ENCODE measurements at places on chromosomes 5 and 9.

- no peak for DNase-seq
Measured at GRCh38 chr5:6402939-6403338, 24.6 kb upstream of the MED10 start.

DNA sequence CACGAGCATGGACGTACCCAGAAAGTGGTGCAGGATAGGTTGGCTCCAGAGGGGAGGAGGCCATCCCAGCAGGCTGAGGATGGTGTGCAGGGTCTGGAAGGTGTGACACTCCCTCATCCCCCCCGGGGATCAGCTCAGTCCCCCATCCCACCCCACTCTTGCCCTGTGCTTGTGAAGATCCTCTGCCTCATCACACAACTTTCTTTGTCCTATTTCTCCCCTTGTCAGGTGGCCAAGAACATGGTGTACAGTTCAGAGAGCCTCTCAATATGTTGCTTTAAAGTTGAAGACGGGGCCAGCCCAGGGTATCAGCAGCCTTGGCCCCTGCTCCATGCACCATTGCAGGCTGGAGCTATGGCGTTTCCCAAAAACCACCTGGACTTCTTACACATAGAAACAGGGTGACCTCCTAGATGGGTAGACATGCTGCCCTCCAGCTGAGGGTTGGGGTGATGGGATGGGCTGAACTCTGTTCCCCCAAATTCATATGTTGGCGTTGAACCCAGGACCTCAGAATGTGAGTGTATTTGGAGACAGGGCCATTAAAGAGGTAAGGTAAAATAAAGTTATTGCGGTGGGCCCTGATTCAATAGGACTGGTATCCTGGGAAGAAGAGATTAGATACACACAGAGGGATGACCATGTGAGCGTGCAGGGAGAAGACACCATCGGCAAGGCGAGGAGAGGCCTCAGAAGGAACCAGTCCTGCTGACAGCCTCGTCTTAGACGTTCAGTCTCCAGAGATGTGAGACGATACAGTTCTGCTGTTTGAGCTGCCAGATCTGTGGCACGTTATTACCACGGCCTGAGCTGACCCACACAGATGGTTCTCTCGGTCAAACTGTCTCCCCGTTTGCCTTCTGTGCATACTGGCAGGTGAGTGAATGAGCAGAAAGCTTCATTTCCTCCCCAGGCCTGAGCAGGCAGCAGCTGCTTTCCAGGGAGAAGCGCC lies 272.5 kb downstream of the GADD45G start:
- no peak for DNase-seq

GRCh38 chr5:137216976-137217598 lies 282.0 kb downstream of the SPOCK1 start:
- DNase-seq, result no peak

DNA sequence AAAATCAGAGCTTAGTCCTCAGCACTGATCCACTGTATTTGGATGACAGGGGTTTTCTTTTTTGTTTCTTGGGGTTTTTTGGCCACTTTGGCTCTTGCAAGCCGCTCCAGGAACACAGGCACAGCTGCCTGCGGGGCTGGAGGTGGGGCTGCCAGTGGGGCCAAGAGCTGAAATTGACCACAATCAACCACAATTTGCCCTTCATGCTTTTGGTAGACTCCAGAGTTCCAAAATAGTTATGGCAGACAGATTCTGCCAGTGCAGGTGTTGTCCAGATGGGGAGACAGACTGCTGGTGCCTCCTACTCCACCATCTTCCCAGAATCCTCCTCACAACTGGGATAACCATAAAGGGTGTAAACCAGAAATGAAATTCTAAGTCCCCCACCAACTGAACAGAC lies 36.5 kb downstream of the PLEKHG4B start:
- no peak for DNase-seq

DNA sequence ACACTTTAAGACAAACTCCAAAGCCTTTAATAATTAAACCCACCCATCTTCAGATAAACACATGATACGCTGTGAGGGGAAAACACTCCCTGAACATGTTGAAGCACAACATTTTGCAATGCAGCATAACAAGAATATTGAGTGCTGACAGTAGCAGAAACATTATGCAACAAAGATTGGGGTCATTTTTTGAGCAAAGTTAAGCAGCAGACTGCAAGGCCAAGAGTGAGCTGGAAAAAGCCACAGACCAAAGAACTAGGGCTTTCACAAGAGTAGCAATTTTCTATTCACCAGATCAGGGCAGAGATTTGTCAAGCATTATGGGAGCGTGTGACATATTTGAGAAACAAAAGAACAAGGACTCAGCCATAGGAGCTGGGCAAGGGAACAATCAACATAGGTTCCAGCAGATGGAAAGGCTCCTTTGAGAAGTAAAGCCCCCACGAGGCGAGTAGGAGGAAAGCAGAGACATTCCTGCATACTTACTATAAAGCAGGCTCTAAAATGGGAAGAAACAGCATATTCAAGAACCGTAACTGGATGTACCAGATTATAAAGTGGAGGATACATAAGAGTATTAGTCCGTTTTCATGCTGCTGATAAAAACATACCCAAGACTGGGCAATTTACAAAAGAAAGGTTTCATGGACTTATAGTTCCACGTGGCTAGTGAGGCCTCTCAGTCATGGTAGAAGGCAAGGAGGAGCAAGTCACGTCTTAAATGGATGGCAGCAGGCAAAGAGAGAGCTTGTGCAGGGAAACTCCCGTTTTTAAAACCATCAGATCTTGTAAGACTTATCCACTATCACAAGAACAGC lies 4.8 kb upstream of the TTC23L start:
- DNase-seq, result no peak

DNA sequence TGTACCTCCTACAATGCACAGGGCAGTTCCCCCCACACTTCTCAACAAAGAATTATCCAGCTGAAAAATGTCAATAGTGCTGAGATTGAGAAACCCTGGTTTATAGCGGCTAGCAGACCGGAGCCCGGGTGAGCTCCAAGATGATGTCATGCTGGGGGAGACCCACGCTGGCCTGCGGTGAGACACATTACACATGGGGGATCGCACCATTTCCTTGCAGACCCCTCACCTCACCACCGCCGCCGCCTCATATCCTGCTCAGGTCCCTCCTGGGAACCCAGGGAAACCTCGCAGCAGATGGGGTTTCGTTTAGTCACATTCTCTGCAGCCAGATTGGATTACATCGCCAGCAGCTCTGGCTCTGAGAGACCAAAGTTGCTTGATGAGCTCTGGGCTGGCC lies 14.7 kb upstream of the TNC start:
- DNase-seq, result peak; percentile 45

GRCh38 chr9:99127356-99128132 lies 22.6 kb downstream of the TGFBR1 start:
- DNase-seq, result no peak

- no peak for DNase-seq
Measured at GRCh38 chr5:82922086-82922734, 155.0 kb downstream of the TMEM167A start.

DNA sequence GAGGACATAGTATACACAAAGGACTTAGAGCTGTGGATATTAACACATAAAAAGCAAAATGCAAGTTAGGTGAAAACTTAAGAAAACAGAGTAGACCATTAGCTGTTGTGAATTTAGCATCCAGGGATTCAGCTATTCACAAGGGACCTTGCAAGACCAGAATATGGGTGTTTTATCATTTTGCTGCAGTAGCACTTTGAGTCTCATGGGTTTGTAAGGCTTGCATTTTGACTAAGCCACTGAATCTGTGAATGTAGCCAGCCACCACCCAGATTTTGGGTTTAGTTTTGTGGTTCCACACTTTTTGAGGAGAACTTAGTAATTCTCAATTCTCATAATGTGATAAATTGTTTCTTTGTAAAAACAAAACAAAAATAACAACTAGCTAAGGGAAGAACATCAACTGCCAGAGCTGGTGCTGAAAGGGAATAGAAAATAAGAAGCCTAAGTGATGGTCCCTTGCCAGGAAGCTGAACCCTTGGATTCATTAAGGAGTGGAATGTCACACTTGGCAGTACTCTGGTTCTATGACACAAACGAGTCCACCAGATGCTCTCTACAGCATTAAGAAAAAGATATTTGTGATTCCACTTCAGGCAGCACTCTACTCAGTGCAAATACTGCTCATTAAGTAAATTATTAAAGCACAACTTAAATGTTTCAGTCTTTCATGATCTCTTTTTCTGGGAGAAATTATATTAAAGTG lies 557.4 kb upstream of the ZNF462 start:
- peak; percentile 43 for DNase-seq

- no peak for DNase-seq
Measured at GRCh38 chr9:18330401-18331309, 143.3 kb upstream of the ADAMTSL1 start.

- DNase-seq, result no peak
Measured at GRCh38 chr5:177189965-177190364, 56.4 kb downstream of the NSD1 start.

DNA sequence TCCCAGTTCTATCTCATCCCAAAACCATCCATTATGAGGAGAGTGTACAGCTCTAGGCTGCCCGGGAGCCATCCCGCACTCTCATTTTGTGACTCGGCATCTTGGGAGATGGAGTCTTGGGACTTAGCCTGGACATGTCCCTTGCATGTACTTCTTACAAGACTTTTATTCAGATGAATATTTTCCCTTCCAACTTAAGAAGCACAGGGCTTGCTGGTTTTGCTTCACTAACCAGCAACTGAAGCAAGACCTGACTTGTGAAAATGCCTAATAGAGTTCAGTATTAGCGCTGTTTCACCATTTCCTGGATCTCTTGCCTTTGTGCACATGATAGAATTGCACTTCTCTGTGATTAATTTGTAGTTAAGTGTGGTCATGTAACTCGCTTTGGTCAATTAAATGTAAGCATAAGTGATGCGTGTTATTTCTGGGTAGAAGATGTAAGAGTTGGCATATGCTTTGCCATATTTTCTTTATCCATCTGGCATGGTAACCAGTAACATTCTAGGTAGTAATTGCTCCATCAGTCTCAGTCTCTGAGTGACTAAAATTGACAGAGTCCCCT lies 55.8 kb downstream of the PDCD1LG2 start:
- no peak for DNase-seq

DNA sequence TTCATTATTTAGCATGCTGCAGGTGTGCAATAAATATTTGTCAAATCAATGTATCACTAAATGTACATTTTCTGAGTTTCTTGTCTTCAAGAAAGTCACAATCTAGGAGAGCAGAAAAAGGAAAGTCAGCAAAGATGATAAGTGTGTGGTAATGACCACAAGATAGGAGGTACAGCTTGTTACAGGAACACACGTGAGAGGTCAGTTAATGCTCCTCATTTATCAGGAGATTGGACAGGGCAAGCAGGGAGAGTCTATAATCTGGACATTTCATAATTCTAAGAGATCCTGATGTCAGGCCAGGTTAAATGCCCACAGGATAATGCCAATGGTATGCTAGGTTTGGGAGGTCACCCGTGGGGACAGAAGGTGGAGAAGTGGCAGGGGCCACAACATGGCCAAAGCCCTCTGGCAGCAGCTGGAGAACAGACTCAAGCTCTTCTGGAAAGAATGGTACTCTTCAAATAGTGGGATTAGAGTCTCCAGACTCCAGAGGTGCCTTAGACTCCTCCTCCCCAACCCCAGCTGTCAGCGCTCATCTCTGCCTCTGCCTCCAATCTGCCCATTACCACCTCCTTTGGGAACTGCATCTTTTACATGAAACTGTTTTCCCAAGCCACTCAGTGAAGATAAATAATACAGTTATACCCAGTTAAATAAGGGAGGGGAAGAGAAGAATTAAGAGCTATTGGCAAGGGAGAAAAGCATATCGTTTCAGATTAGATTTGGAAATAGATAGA lies 114.3 kb downstream of the ASTN2 start:
- DNase-seq, result no peak

DNA sequence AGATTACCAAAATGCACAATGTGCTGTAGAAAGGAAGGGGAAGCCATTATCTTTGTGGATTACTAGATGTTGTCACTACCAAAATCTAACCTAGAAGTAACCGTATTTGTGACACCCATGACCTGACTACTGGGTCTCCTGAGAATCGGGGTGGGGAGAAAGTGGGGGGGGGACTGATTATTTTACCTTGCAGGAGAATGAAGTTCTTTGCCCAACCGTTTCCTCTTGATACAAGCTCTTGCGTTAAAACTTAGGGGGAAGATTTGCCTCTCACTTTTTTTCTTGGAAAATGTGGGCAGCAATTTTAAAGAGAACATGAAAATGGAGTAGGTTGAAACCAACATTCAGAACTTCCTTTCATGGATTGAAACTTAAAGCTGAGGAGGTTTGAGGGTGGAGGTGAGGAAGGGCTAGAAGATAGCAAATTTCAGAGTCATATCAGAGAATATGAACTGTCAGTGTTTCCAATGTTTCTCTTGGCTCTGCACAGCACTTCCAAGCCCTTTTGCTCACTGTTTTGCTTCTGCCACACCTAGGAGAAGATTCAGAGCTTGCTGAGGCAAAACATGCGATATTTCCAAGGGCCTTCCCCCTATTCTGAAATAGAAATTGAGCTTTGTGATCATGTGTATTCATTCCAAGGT lies 280.8 kb downstream of the AOPEP start:
- DNase-seq, result no peak

DNA sequence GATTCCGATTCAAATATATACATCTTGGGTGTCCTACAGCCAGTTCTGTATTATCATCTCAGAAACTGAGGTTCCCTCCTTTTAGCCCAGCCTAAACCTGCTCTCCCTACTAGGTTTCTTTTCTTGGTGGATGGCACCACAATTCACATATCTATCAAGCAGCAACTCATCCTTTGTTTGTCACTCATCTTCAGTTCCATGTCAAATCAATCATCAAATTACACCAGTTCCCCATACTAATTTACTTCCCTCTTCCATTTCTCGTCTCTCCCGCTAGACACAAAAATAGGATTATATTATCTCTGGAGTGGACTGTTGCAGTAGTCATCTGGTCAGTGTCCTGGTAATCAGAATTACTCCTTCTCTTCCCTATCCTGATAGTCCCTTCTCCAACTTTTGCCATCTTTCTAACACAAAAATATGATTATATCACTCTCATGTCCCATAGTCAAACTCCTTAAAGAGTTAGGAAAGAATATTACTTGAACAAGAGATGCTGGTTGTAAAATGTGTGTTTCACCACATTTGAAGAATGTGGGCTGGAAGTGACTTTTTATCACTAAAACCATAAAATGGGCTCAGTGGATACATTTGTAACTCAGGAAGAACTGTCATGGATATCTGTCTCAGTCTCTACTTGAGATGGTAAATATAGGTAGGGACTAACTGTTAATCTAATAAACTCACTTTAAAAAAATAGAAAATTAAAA lies 69.1 kb upstream of the RICTOR start:
- no peak for DNase-seq

DNA sequence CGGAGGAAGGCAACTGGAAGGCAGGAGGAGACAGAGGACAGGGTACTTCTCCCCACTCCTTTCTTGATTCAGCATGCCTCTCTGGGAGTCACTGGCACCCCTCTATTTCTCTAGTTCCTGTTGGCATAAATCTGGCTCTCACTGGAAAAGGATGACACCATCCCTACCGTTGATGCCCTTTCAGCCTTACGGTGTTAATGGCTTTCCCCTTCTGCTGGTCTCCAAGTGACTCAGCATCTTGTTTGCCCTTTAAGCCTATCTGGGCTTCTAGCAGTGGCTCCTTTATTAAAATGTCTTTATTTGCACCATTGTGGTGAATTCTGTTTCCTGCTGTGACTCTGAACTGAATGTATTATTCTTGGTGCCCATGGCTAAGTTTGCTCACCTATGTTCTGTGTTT lies 227.3 kb upstream of the GLRA1 start:
- DNase-seq, result no peak

GRCh38 chr5:123810253-123810652 lies 298.3 kb downstream of the CSNK1G3 start:
- no peak for DNase-seq
